Aorta (tissue), 5 donors: ENCODE measurements at places on chromosomes 12 and 14.

DNA sequence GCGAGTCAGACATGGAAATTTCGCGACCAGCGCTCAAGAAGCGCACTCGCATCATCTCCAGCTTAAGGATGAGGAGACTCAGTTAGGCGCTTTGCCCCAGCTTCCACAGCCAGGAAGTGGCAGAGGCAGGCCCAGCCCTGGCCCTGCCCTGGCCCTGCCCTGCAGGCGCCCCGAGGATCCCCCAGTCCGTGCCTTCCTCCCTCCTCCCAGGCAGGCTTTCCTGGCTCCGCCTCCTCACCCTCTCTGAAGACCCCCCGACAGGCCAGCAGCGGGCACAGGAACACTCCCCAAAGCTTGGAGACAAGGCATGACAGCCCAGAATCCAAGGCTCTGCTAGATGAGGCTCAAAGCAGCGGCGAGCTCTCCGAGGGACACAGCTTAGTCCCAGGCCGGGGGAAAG, 25.1 kb downstream of the UBR7 start:
- no peak for DNase-seq

GRCh38 chr12:114371250-114371649, 34.7 kb downstream of the TBX5 start:
- no peak for DNase-seq

DNA sequence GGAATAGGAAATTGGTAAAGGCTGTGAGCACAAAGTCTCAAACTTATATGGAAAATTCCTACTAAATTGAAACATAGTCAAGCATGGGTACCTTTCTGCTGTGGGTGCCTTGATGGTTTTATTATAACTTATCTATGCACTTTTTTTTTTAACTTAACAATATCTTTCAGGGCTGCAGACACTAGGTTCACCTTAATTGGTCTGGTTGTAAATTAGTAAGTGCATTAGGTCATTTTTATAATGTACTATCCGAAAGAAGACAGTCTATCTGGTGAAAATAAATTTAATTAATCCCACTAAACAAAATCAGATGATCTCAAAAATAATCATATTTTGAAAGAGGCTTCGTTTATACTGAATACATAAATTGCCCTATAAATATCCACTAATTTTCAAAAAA, 446.8 kb upstream of the DCN start:
- no peak for DNase-seq

DNA sequence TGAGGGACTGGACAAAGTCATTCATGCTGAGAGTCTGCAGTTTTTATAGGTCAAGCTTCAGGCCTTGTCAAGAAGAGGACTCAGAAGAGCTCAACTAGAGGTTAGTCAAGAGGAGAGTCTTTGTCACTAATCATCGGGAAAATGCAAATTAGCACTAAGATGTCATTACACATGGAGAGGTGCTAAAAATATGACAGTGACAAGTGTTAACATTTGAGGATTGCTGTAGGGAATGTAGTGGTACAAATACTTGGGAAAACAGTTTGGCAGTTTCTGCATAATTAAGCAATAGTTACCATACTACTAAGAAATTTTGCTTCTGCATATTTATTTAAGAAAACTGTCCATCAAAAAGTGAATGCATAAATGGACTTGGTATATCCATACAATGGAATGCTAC, 60.9 kb upstream of the CSRP2 start:
- DNase-seq = no peak

GRCh38 chr14:104665657-104666522, 23.5 kb upstream of the INF2 start:
- no peak for DNase-seq

DNA sequence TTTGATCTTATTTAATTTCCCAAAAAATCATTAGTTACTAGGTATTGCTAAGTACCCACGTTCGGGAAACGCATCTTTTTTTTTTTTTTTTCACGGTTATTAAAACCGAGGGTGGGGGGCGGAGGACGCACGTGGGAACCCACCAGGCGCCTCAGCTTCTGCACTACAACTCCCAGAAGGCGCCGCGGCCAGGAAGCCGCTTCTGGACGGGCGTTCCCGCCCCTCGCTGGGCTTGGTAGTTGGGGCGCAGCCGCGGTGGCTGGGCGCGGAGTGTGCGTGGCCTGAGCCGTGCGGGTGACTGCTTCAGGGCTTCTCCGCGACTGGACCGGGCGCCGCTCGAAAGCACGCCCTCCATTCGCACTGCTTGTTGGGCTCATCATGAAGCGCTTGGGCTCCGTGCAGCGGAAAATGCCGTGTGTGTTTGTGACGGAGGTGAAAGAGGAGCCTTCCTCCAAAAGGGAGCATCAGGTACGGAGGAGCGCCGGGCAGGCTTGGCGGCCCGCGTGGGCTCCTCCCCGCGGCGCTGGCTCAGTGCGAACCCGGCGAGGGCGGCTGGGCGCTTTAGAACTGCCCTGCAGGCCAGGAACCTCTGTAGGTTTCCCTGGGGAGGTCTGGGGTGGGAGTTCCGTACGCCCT, 6.2 kb upstream of the C12orf50 start:
- DNase-seq = peak; percentile 94

DNA sequence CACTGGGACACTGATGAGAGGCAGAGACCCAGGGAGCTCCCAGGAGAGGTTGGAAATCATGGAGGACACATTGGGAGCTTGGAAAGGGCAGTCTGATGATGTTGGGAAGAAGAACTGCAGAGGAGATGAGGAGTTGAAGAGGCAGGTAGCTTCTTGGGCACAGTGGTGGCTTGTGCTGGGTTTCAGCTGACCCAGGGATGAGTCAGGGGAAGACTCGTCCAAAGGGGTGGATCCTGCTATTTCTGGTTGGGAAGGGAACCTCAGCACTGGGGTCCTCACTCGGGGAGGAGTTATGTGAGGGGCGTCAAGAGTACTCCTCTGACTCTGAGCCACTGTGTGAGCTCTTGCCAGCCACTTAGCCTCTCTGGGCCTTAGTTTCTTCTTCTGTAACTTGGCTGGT, 11.5 kb downstream of the ADCY4 start:
- DNase-seq = no peak
